ENCODE measurements at places on chromosomes 5 and 9.

GRCh38 chr9:121945849-121946248 lies 147.3 kb downstream of the TTLL11 start:
- DNase-seq, result no peak

GRCh38 chr9:132733260-132733815 lies 63.1 kb downstream of the GTF3C4 start:
- no peak for DNase-seq

GRCh38 chr9:61674882-61675281 lies 485.0 kb downstream of the SPATA31A7 start:
- no peak for DNase-seq

DNA sequence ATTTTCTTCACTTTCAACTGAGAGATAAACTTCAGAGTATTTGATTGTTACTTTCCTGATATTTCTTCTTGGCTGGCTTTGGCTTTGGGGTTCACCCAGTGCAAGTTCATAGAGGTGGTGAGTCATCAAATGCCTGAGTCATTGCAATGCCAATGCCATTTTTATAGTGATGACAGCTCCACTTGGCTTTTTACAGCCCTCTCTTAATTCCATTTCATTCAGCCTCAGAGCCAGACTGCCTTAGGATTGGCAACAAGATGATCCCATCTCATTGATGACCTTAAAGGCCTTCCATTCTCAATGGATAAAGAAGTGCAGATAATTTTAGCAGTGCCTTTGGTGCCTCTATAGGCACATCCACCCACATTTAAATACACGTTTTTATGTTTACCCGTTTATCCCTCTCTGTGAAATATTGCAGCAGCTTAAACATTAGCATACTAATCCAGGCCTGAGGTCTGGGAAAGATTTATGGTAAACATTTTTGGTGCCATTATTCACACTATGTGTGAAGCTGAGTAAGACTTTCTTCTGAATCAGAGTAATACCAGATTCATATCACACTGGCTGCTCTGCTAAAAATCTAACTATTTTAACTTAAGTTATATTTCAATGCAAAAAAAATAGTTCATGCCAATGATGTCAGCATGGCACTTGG lies 88.9 kb upstream of the TYRP1 start:
- no peak for DNase-seq

DNA sequence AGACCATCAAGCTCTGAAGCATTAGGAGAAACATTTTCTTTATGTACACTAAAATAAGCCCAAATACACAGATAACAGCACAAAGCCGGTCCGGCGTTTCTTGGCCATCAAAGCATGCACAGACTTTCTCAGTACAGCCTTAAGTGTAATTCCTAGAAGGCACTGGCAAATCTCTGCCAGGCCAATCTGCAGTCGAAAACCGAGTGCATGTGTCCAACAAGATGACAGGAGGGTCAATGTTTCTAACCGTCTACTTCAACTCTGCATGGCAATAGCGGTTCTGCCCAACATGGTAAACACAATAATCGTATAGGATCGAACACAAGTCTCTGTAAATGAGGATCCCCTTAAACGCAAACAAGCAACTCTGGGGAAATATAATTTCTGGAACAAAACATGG lies 1.1 kb downstream of the ARL15 start:
- no peak for DNase-seq

GRCh38 chr5:92070786-92071185 lies 687.7 kb upstream of the ARRDC3 start:
- DNase-seq, result no peak

GRCh38 chr5:148343603-148344487 lies 8.5 kb downstream of the SPINK9 start:
- DNase-seq, result no peak
